ENCODE measurements at places on chromosomes 1 and 21.

DNA sequence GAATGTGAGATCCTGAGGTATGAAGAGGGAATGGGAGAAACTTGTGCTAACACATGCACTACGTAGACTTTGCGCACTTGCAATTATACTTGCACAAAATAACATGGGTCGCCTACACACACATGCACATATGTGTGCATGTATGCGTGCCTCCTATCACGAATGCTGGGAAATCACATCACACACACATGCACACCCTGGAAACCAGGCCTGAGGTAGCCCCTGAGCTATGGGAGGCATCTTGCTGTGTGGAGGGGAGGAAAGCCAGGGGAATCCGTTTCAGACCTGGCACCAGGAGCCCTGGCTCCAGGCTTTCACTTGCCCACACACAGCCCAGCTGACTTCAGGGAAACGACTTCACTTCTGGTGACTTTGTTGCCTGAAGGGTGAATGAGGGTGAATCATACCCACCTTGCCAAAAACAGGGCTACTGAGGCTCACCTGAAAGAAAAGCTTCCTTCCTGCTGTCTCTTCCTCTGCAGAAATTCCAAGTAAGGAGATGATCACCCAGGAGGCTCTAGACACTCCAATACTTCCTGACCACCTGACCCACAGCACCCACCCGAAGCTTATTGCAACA, 136.0 kb upstream of the NGF start:
- DNase-seq: no peak

DNA sequence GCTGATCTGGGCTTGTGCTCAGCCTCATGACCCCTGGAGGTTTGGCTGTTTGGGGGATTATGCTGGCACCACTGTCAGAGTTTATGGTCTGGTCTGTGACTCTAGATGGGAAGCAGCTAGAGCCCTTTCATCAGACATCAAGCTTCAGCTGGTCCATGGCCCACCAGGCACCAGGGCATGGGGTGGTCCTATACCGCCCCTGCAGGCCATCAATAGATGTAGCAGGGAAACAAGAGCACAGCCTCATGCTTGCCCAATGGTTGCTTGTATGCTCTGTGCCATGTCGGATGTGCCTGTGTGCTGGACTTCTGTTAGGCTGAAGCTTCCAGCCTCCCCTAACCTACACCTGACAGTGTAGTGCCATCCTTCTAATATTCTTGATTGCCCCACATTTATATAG, 71.1 kb upstream of the CD34 start:
- DNase-seq: peak; percentile 54

DNA sequence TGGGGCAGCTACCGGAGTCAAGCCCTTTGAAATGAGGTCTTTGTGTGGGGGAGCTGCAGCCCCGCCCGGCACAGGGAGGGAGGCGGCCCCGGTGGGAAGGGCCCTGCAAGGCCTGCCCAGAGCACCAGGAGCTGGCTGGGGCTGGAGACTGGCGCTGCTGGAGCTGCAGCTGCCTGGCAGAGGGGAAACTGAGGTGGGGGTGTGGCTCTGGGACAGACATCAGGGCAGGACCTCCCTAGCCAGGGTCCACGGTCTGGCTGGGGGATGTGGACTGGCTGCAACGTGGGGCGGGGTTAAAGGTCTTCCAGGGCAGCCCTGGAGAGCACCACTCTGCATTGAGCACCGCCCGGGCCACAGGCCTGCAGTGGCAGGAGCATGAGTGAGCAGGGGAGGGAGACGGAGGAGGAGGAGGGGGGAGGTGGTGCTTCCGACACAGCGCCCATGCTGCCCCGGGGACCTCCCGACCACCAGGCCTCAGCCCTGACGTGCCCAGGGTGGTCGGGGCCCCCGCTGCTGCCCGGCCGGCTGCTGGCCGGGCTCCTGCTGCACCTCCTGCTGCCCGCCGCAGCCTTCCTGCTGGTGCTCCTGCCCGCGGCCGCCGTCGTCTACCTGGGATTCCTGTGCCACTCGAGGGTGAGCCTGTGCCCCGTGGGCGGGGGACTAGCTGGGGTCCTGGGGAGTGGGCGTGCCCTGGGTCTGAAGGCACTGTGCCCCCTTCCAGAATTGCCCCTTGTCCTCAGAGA, 4.8 kb upstream of the ANKRD65 start:
- no peak for DNase-seq

- DNase-seq: peak; percentile 57
Observed at GRCh38 chr21:42456457-42456856, 39.6 kb downstream of the RSPH1 start.

GRCh38 chr1:228348708-228349467, 57.7 kb downstream of the TRIM11 start:
- no peak for DNase-seq

GRCh38 chr1:95742591-95743089, 508.6 kb downstream of the RWDD3 start:
- DNase-seq: peak; percentile 6

- no peak for DNase-seq
Observed at GRCh38 chr1:4468804-4469514, 185.4 kb upstream of the AJAP1 start.

DNA sequence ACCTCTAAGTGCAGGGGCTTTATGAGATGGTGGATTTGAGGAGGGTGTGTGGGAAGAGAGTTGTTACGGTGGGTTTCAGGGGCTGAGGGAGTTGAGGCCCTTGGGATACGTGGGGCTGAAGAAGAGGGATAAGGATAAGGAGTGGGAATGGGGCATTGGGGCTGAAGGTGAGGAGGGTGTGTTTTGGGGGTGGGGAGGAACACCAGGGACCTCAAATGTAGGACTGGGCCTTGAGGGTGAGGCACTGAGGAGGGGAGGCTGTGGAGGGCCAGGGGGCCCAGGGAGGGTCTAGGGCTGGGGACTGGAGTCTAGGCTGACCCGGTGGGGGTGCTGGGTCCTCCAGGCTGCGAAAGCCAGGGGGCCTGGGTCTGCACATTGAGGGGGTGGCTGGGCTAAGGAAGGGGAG, 1.2 kb upstream of the PLEKHM2 start:
- no peak for DNase-seq

DNA sequence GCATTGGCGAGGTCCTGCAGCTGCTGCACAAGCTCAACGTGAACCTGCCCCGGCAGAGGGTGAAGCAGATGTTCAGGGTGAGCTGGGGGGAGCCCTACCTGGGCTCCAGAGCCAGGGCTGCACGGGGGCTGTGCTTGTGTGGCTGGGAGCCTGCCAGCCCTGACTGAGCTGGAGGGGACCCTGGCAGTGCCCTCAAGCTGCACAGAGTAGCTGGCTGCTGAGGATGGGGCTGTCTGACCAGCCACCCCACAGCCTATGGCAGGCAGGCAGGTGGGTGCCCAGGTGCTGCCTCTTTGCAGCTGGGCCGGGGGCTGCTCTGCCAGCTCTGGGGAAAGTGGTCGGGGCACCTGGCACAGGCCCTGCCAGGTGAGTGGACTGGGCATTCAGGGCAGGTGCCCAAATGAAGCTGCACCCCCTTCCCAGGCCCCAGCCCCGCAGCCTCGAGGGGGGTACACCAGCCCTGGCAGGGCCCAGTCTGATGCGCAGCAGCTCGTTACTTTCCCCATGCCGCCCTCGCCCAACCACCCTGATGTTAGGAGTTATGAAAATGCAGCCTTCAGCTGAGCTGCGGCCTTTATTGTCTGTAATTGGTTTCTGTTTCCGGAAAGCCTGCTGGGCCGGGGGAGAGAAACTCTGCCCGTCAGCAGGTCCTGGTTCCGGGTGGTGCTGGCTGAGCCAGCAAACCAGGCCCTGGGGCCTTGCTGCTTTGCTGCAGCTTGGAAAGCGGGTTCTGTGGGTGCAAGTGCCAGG, 4.3 kb downstream of the PLCH2 start:
- DNase-seq: no peak

DNA sequence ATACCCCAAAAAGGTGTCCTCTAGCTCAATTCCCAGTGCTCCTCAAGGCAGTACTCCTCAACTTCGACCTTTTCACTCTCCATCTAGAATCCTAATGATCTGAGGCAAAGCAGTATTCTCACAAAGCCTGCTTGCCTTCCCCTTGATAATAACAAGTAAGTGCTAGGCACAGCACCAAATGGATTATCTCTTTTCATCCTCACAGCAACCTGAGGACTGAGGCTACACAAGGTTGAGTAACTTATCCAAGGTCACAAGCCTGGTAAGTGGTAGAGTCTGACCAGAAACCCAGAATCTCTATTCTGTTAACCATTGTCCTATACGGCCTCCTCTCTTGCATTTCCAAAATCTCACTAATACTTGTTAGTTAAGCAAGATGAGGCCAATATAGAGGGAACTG, 5.1 kb downstream of the SYDE2 start:
- no peak for DNase-seq

- peak; percentile 33 for DNase-seq
Observed at GRCh38 chr1:222392556-222392955, 155.3 kb downstream of the HHIPL2 start.

GRCh38 chr1:57137980-57138379, 172.2 kb upstream of the C8B start:
- no peak for DNase-seq

DNA sequence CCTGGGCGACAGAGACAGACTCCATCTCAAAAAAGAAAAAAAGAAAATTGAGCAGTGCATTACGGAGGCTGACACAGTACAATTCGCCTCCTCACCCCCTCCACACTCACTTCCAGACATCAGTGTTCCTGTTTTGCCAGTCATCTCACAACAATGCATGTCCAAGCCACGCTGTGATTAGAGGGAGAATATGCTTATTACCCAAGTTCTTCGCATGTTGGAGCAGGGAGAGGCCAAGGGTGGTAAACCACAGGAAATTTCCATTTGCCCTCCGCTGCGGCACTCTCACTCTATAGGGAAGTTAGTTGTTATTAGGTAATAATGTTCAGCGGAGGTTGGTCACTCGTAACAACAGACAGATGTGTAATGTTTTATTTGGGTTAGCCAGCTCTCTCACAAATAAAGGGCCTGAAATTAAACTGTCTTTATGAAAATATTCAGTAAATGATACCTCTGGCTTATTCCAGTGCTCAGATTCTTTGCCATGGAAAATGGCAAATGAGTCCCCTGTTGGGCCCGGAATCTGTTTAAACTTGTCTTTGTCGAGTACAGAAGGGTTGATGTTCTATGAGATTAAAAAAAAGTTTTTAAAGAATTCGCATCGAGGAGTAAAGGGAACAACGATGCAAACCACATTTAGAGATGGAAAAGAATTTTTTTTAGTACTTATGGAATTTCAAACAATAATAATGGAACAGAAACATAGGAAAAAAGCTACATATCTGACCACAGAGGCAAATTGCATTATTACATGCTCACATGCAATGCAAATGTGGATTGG, 33.1 kb downstream of the KCNJ15 start:
- peak; percentile 99 for DNase-seq

GRCh38 chr21:32844653-32845436, 73.3 kb upstream of the PAXBP1 start:
- peak; percentile 87 for DNase-seq

DNA sequence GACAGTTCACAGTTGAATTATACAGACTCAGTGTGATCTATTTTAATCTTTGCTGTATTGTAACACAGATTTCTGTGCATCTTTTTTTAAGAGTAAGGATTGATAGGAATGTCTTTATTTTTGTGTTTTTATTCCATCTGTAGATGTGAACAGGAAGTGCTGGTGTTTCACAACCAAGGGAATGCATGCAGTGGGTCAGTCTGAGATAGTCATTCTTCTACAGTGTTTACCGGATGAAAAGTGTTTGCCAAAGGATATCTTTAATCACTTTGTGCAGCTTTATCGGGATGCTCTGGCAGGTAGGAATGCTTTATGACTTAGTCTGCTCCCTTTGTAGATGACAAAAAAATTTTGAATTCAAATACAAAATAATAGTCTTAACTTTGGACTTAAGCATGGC, 84.5 kb downstream of the CC2D1B start:
- no peak for DNase-seq

DNA sequence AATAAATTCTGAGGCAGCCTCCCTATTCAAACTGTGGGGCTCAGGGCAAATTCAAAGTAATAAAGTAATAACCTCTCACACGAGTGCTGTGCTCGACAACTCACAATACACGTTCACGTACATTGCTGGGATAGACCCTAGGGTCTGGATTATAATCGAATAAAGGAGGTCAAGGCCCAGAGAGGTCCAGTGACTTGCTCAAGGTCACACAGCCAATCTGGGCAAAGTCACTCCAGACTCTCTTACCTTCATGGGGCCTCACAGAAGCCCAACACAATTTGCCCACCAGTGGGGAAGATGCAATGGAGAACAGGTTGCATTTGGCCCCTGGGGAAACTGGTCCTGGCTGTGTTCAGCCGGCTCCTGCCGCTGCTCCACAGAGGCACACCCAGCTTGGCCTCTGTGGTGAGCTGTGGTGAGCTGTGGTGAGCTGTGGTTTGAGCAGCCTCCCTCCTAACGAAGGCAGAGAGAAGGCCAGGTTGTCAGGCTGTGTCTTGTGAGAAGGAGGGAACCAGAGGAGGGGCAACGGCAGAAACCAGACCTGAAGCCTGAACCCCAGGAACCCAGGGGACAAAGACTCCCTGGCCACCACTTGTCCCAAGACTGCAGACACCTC, 35.1 kb downstream of the NUAK2 start:
- DNase-seq: peak; percentile 87

DNA sequence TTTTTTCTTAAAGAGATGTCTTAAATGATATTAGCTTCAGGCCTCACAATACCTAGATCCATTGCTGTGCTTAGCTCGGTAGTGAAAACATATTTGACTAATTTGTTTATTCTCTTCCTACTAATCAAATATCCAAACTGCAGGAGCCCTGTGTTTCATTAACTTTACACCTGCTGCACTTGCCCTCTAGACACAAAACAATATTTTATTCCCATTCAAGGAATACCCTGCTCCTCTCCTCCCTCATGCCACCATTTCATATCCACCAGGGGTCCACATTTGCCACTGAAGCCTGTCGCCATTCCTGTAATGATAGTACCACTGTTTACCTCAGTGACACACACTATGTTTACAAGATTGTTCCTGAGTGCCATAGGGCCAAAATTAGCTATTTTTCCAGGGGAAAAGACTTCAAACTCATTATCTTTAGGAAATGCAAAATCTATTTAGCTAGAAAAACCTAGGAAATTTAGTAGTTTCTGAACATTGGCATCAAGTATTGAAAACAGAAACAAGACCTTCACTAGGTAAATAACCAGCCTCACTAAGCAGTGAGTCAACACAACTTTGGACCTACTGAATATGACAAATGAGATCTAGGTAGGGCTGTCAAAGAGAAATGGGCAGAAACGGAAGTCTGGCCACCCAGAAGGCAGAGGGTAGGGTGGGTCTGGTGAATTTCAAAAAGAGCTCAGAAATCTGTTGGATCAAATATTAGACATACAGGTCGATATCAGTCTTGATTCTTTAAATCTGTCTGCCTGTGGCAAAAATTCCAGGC, 134.6 kb upstream of the KCNK1 start:
- DNase-seq: no peak

- DNase-seq: no peak
Observed at GRCh38 chr1:50112193-50112592, 3.5 kb downstream of the ELAVL4 start.

DNA sequence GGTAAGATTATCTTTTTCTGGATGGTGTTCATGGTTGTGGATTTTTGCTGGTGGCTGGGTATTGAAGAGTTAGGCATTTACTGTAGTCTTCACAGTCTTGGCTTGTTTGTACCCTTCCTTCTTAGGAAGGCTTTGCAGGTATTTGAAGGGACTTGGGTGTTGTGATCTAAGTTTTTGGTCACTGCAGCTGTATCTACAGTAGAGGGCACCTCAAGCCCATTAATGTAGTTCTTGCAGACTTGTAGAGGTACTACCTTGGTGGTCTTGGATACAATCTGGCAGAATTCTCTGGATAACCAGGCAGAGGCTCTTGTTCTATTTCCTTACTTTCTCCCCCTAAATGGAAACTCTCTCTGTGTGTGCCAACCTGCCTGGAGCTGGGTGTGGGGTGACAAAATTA, 155.8 kb upstream of the BRINP3 start:
- DNase-seq: no peak

All from Daoy (cell line).